ENCODE measurements at places on chromosomes 2 and 18.

- no peak for DNase-seq
These were observed 26.9 kb upstream of the KCNG2 start for GRCh38 chr18:79770826-79771225.

- DNase-seq = no peak
These were observed 116.1 kb upstream of the OTX1 start for GRCh38 chr2:62934517-62934916.

- no peak for DNase-seq
These were observed 75.0 kb upstream of the RBM44 start for GRCh38 chr2:237723602-237724001.

- no peak for DNase-seq
These were observed 61.4 kb downstream of the CPS1 start for GRCh38 chr2:210617732-210618330.

- no peak for DNase-seq
These were observed 243.7 kb downstream of the LTBP1 start for GRCh38 chr2:33190393-33190937.

DNA sequence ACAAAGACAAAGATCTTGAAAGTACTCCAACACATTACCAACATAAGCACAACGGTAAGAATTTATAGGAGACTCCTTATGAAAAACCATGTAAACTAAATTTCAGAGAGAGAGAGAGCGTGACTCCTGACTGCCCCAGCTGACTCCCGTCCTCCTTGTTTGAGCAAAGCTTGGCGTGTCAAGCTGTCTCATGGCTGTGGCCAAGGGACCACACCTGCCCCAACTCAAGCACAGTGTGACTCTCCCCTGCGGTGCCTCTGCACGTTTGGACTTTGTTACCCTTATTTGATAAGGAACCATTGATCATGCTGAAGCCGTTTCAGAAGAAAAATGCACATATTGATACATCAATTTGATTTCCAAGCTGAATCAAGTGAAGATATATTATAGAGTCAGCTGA, 124.8 kb downstream of the COL6A3 start:
- DNase-seq = no peak

GRCh38 chr2:19810148-19810547, 91.6 kb downstream of the TTC32 start:
- no peak for DNase-seq

GRCh38 chr2:173828189-173829142, 136.7 kb downstream of the SP3 start:
- no peak for DNase-seq

- DNase-seq = no peak
These were observed 8.9 kb downstream of the EPC2 start for GRCh38 chr2:148653437-148653836.

- DNase-seq = no peak
These were observed 612.7 kb upstream of the GCFC2 start for GRCh38 chr2:76323381-76323780.

DNA sequence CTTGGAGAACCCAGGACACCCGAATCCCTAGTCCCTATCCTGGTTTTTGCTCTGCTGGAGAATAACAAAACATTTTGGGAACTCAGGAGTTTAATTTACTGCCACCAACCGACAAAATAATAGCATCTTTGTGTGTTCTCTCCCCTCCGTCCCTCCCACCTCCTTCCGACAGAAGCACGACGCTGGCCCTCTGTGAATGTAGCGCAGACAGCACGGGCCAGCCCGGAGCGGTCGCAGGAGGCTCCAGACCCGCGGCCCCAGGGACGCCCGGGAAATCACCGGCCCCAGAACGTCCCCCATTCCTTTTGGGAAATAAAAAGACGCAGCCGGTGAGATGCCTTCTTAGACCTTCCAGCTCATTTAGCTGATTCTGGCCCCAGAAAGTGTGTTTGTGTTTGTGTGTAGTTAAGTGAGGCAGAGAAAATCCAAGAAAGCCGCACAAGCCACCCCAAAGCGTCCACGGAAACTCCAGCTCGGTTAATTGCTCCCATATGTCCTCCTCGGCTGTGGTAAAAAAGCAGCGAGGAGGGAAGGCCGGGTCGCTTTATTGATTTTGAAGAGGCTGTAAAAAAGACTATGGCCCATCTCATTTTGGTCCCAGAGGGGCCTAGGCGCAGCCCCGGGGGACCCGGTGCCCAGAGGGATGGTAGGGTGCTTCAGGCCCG, 577 bp upstream of the TANC1 start:
- DNase-seq = no peak

- no peak for DNase-seq
These were observed 10.7 kb downstream of the STEAP3 start for GRCh38 chr2:119234021-119235019.

DNA sequence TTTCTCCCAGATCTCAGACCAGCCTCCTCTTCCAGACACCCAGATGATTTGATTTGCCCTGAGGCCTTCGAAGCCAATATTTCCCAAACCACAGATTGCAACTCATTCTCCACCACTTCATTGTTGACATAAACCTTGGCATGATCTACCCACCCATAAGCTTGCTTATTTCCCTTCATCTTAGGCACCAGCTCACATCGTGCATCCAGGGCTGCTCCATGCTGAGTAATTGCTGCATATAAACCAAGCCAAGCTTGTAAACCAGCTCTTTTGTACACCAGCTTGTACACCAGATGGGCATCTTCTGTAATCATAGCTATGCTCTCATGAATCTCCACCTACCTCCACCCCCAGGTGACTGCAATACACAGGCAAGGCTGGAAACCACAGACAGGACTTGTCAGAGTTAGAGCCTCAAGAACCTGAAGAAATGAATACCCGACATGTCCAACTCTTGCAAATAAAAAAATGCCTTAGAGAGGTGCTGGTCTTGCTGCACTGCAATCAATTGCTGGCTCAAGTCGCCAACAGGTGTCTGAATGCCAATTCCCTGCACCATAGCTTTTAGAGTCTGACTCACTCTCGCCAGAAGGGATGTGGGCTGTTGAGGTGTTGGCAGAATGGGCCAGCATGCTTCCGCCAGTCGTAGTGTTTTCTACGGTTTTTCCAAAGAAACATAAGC, 31.5 kb downstream of the TRABD2A start:
- DNase-seq = peak; percentile 65

DNA sequence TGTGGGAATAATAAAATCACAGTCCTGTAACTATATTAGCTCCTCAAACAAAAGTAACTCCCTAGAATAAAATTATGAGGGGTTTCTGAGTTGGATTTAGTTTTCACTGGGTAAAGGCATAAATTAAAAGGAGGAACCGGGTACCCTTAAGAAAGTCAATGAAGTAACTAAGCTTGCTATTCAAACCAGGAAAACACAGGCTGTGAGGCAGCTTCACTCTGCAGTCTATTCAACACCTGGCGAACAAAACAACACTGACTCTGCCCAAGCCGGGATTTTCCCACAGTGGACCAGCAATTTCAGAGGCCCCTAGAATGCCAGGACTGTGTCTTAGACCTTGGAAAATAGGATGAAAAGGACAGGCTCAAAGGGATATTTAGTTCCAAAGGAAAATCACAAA, 24.6 kb upstream of the CREB1 start:
- no peak for DNase-seq

- DNase-seq = no peak
These were observed 217.1 kb downstream of the PTPRM start for GRCh38 chr18:7784171-7784570.

- no peak for DNase-seq
These were observed 144.0 kb downstream of the TNS1 start for GRCh38 chr2:217858519-217859491.

DNA sequence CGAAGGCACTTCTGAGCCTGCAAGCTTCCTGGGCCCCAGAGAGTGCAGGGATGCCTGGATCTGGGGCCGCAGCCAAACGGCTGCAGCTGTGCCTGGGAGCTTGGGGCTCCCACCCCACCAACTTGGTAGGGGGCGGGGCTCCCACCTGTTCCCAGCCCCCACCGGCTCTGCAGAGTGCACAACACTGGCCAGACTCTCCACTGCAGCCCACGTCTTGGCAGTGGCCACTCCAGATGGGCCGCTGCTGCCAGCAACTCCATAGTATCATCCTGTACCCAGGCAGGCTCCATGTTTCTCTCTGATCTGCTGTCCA, 9.9 kb downstream of the DYSF start:
- no peak for DNase-seq

- DNase-seq = no peak
These were observed 80.8 kb downstream of the DYSF start for GRCh38 chr2:71534201-71534600.

DNA sequence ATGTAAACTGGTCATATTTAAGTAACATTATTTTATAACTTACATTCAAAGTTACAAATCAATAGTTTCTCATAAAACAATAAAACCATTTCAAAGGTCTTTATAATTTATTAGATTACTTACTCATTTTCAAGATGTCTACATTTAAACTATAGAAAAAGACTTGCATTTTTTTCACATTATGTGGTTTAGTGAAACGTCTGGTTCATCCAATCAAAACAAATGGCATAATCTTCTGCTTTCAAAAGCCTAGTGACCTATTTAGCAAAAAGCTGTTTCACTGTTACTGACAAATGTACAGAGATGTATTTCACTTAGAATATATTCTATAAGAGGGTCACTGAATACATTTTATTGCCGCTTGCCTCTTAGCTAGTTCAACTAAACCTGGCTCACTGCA, 49.3 kb upstream of the MCM6 start:
- DNase-seq = no peak

DNA sequence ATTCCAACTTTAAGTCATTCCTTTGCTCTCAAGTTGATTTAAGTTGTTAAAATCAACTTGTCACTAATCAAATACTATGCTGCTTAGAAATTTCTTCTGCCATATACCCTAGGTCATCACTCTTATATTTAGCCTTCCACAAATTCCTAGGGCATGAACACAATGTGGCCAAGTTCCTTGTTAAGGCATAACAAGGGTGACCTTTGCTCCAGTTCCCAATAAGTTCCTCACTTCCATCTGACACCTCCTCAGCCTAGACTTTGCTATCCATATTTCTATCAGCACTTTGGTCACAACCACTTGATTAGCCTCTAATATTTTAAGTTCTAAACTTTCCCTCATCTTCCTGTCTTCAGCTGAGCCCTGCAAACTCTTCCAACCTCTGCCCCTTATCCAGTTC, 9.9 kb upstream of the TMEM37 start:
- DNase-seq = no peak

DNA sequence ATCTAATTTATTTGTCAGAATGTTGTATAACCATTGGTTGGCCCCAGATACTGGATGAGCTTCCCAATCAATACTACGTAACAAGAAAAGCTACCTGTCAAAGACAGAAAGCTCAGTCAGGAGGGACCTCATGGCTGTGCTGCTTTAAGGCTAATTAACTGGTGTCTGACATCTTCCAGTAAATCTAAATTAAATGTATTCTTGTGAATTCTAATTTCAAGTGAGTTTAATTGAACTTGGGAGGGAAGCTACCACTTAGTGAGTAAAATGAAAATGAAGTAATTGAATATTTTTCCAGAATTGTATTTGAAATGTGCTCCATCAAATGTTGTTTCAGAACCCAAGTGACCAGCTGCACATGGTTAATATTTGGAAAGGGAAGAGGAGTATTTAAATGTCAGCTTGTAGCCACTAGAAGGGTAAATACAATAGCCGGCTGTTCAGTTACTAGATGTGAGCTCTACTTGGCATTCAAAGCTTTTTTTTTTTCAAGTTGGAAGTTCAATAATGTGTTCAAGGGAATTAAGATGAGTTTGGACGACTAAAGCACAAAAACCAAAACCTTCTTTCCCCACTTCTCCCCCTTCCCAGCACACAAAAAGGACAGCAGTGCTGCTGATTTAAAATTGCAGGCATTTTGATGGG, 62.0 kb downstream of the GPR39 start:
- no peak for DNase-seq

GRCh38 chr2:112187046-112187715, 49.0 kb downstream of the FBLN7 start:
- no peak for DNase-seq

GRCh38 chr2:25981596-25982272, 563 bp downstream of the KIF3C start:
- peak; percentile 38 for DNase-seq

DNA sequence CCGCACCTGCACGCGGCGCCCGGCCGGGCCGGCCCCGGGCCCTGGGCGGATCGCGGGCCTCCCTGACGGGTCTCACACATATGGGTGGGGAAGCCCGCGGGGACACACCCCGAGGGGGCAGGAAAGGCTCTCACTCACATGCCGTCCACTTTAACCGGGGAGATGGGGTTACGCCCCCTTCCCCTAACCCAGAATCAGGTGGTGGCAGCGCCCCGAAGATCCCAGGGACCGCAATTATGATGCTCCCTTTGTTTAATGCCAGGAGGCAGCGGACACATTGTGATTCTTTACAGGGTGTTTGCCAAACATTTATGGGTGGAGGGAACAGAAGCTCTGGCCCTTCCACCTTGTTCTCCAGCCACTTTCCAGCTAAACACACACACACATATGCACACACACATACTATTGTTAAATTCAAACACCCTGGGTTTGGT, 424 bp upstream of the ANKRD44 start:
- DNase-seq = no peak

- DNase-seq = no peak
These were observed 198.5 kb upstream of the SMIM21 start for GRCh38 chr18:75625966-75626365.

DNA sequence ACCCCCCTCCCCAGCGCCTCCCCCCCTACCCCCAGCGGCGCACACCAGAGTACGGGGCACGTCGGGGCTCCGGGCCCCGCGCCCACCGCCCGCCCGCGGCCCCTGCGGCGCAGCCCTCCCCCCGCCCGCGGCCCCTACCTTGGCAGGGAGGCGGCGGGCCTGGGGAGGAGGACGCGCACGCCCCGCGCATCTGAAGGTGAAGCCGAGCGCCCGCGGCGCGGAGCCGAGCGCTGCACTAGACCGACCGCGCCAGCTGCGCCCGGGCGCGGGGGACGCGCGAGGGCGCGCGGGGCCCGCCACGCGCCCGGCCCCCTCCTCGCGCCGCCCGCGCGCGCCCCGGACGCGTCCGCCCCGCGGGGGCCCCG, at the start of gene ZNF516:
ZNF516 (minus strand) TSS at position 237 of the 365 bp plus-strand sequence. CDS start 52,188 bp downstream, outside the sequence.
- DNase-seq = peak; percentile 37

DNA sequence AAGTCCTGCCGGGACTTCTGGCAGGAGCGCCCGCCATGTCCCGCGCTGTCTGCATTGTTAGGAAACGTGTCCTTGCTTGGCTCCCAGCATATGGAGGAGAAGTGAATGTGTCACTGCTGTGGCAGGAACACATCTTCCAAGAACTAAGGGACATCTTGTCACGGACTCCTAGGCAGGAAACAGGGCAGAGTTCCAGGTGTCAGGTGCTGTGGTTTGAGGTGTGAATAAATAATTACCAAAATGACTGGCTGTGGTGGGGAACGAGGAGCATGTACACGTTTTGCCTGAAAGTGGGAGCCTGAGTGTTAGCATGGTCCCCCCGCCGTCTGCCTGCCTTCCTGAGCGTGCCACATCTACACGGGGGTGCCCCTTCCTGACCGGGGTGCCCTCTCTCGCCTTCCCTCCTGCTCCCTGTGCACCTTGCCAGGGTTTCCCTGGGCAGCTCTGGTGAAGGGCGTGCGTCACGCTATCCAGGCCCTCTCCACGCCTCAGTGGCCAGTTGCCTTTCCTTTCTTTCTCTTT, 237.5 kb downstream of the LDLRAD4 start:
- DNase-seq = peak; percentile 75

- no peak for DNase-seq
These were observed 82.4 kb downstream of the MTCL1 start for GRCh38 chr18:8787794-8788193.
